ENCODE measurements at places on chromosomes 13 and 19. TPM values are rescaled to one million over a fixed set of nuclear protein-coding genes. Genes with fewer than 3 reads are reported as not detected.

Gene TYROBP
- not detected for total RNA-seq

Gene ZNF93
- 14.3 TPM for total RNA-seq

Gene RNF113B
- total RNA-seq = not detected

Gene GARRE1
- 22.8 TPM for total RNA-seq

Gene MICOS13
- 118 TPM for total RNA-seq

DNA sequence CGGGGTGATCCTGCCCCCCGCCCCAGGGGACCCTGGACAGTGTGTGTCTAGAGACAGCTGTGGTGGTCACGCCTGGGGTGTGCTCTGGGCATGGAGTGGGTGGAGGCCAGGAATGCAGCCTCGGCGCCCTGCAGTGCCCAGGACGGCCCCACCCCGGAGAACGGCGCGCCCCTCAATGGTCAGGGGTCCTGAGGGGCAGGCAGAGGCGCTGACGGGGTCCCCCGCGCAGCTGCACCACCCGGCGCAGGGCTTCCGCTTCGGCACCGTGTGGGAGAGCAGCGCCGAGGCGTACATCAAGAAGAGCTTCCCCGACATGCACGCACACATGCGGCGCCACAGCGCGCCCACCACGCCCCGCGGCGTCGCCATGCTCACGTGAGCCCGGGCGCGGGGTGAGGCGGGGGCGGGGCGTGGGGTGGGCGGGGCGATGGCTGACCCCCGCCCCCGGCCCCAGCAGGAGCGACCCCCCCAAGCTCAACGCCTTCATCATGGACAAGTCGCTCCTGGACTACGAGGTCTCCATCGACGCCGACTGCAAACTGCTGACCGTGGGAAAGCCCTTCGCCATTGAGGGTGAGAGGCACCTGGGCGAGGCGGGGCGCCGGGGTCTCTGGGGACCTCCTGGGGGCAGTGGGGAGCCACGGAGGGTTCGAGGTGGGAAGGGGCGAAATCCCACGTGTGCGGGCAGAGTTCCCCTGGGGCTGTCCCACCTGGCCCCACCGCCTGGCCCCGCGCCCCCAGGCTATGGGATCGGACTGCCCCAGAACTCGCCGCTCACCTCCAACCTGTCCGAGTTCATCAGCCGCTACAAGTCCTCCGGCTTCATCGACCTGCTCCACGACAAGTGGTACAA is 7.4 kb downstream of the GRIN3B start:
- DNase-seq = no peak

DNA sequence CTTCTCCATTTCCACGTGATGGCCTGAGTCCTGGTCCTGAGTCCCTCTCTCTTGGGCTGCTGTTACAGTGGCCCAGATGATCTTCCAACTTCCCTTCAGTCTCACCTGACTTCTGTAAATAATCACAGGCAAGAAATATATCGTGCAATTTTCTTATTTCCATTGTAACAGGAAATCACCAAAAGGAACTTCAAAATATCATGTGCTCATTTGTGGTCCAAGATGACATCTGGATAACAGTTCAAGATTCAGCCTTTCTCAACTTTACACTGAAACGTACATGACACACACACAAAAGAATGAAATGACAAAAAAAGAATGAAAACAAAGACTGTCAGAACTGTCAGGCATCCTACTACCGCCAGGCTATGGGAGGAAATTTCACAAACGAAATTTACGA is 22.0 kb upstream of the RAP2A start:
- DNase-seq = no peak

GRCh38 chr19:1118999-1119398 is 15.2 kb downstream of the GPX4 start:
- no peak for DNase-seq

DNA sequence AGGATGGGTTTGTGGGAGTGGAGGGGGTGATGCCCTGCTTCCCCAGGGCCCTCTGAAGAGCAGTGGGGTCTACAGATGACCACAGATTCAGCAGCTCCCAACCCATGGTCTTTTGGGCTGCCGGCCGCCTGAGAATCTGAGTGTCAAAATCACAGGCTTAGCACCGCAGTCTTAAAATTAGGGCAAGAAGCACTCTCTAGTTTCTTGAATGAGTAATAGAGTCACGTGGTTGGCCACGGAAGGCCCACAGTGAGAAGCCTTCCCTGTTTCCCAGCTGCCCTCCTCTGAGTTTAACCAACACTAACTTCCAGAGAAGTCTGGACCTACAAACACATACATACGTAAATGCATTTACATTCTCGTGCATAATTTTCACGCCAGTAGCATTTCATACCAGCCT is 5.2 kb downstream of the PRMT1 start:
- peak; percentile 39 for DNase-seq

DNA sequence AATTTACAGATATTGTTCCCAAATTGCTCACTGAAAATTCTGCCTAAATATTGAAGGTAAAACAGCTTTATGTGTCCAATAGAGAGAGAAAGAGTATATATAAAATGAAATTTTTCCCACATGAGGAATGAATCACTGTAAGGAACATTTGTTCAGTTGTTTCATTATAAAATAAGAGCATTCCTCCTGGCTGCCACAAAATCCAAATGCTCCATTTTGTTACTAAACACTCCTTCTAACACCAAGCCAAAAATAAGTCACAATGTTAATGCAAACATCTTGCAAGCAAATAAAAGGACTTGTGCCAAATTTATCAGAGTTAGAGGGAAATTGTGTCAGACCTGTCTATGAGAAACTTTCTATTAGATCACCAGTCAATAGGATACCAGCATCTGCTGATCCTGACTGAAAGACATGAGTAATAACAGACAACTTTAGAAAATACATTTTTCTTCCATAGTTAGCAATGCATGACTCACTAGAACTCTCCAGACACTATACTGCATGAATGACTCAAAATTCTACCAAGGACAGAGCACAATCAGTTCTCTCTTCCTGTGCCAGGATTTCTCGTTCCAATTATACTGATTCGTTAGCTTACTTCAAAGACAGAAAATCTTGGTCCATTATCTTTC is 83.5 kb upstream of the FNDC3A start:
- DNase-seq = no peak

GRCh38 chr13:51626749-51627148 is 42.5 kb downstream of the WDFY2 start:
- no peak for DNase-seq

GRCh38 chr13:41680900-41681299 is 223.6 kb downstream of the RGCC start:
- no peak for DNase-seq

- no peak for DNase-seq
These were observed 24.7 kb upstream of the SPATA13 start for GRCh38 chr13:24135674-24136300.
